Glomerular endothelial cell (primary cell): ENCODE measurements at places on chromosomes 11 and 22. TPM values are rescaled to one million over a fixed set of nuclear protein-coding genes. Genes with fewer than 3 reads are reported as not detected.

MMP11 gene
- 17.9 and 21.2 TPM in 2 replicates for total RNA-seq

ANO5 gene
- 0.35 and 0.58 TPM in 2 replicates for total RNA-seq

OR56A1 gene
- under 0.01 TPM in 1 of 2 replicates, not detected in the other for total RNA-seq

CDCA5 gene
- total RNA-seq: 3.7 and 5.1 TPM in 2 replicates

SLC1A2 gene
- total RNA-seq: not detected in 2 replicates

FADS1 gene
- 44.5 and 64.7 TPM in 2 replicates for total RNA-seq
